Ovary (tissue), 10 donors: ENCODE measurements at places on chromosomes 16 and 17. TPM values are rescaled to one million over a fixed set of nuclear protein-coding genes. Genes with fewer than 3 reads are reported as not detected.

GRCh38 chr17:6137716-6138502 lies 67.7 kb downstream of the WSCD1 start:
- no peak for DNase-seq

- DNase-seq: no peak
Observed at GRCh38 chr16:57127037-57127763, 34.8 kb downstream of the CPNE2 start.

The NPIPB6 gene
- total RNA-seq: 4.1 TPM

DNA sequence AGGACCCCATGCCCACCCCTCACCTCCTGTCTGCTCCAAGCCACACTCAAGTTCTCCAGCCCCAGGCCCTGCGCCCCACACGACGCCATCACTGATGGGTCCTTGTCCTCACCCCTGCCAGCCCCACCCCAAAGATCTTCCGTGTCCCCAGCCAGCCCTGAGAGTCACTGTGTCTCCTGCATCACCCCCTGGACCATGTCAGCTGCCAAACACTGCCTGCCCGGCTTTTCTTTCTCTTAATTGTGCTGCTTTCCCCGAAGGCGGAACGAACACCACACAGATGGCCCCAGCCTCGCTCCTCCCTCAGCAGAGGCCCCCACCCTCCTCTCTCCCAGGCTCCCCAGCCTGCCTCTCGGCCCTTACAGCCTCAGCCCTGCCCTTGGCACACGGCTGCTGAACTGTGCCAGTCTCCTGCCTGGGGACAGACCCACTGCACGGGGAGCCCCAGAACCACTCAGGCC lies 4.8 kb upstream of the GAA start:
- DNase-seq: no peak

- DNase-seq: no peak
Observed at GRCh38 chr16:75216127-75216526, 2.7 kb upstream of the CTRB1 start.

GRCh38 chr17:20934288-20934687 lies 108.5 kb downstream of the USP22 start:
- DNase-seq: no peak

DNA sequence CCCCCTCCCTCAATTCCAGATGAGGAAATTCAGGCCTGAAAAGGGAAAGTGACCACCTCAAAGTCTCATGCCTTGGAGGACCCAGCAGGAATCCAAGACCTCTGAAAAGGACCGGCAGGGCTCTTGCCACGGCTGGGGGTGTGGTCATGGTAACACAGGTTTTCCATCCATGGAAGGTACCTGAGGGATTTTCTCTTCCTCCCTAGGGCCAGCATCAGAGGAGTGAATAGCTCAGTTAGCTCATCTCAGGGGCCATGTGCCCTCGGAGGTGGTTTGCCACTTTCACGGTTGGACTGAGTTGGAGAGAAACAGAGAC lies 1.3 kb downstream of the CIITA start:
- DNase-seq: no peak

- no peak for DNase-seq
Observed at GRCh38 chr16:57799600-57800199, 2.6 kb downstream of the KIFC3 start.

The BCKDK gene
- 34.1 TPM for total RNA-seq

The KRT20 gene
- total RNA-seq: 0.77 TPM

DNA sequence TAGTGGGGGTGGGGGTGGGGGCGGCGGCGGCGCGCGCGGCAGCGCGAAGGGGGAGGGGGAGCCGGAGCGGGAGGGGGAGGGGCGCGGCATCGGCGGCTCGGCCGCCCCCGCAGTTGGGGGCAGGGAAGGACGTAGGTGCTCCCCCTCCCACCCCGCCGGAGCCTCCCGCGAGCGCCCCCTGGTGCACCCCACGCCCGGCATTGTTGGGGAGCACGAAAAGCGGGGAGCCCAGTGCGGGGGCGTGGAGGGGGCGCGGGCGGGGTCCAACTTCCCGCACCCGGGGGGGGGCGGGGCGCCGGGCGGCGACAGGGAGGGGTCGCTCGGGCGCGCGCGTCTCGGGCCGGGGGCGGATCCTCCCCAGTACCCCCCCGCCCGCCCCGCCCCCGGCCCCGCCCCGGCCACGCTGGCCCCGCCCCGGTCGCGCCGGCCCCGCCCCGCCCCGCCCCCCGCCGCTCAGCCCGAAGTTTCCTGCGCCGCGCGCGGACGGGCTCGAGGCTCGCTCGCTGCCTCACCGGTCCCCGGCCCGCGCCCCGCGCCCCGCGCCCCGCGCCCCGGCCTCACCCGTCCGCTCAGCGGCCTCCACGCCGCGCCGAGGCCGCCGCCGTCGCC lies at the start of gene CACNA1H:
TSS of gene CACNA1H (plus strand) at position 456 of the 609 bp plus-strand sequence. CDS start 632 bp downstream, outside the sequence.
- DNase-seq: peak; percentile 79

DNA sequence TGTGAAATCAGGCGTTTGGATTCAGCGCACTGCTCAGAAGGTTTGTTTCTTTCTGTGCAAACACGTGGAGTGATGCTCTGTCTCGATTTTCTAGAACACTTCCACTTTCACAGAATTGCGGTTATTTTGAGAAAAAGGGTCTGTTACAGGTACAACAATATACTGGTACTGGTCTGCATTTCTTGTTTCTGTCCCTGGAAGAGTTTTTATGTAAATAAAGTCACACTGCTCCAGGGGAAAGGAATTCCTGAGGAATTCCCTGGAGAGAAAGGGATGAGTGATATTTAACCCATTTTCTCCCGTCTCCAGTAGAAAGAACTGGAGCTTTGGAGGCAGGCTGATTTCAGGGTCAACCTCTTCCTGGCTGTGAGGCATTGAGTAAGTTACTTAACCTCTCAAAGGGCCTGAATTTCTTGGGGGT lies 16.2 kb upstream of the RMI2 start:
- no peak for DNase-seq

DNA sequence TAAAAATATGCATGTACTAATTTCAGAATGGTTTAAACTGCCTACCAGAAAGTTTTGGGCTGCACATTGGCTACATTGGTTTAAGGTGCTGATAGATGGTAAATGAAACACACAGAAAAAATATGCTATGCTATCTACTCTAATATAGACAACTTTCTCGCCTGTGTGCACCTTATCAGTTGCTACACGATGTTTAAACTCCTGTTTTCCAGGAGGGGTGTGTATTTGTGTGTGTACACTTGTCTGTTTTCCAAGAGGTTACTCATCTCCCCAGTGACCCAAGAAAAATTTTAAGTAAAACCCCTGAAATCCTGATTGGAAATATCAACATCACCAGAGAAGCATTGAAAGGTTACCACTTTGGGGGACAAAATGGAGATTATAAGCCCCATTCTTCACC lies 21.6 kb upstream of the PSMC5 start:
- no peak for DNase-seq

DNA sequence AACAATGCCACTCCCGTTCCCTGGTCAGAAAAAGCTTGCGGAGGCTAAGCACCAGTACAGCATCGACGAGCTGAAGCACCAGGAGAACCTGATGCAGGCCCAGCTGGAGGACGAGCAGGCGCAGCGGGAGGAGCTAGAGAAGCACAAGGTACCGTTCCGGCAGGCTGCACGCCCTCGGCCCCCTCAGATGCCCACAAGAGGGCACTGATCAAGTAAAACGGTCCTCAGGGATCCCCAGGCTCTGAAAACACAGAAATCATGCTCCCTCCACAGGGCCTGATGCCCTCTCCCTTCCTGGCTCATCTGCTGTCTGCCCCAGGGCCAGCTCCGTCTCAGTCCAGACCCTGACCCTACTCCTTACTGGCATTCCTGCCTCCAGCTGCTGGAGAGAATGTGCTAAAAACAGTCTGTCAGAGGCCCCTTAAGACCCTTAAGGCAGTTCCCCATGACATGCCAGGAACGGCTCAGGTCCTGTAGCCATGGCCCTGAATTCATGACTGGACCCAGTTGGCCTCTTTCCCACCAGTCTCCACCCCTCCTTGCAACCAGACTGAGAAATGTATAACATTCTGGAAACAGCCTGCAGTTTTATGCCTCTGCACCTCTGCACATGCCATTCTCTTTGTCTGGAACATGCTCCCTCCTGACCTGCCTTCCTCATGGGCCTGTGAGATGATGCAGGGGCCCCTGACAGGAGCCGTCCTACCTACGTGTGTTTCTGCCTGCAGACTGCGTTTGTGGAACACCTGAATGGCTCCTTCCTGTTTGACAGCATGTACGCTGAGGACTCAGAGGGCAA lies 21.8 kb downstream of the DRC3 start:
- no peak for DNase-seq

- DNase-seq: no peak
Observed at GRCh38 chr17:74807925-74808324, 31.8 kb upstream of the NAT9 start.

GRCh38 chr16:56558024-56558747 lies 6.7 kb upstream of the MT4 start:
- DNase-seq: no peak
